Anterior cingulate cortex (tissue), 58 donors: ENCODE measurements at places on chromosomes 13 and 19.
A peak's percentile ranks its signal among the peaks of the same experiment; 100 is the strongest.

DNA sequence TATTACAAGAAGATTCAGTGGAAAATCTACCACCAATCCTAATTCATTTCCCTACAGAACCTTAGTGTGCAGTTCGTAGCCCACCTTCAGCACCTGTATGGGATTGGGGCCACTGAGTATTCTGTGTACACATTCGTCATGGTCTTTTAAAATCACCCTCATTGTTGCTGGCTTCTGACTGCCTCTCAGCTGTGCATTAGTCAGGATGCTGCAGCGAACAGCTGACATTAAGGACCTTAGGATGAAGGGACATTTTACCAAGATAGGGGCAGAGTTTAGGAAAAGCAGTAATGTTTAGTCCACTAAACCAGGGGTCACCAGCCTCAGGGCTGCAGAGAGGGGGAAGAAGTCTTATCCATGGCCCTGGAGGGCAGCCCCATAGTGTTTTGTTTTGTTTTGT is 176.5 kb downstream of the COL4A1 start:
- DNase-seq, result no peak

DNA sequence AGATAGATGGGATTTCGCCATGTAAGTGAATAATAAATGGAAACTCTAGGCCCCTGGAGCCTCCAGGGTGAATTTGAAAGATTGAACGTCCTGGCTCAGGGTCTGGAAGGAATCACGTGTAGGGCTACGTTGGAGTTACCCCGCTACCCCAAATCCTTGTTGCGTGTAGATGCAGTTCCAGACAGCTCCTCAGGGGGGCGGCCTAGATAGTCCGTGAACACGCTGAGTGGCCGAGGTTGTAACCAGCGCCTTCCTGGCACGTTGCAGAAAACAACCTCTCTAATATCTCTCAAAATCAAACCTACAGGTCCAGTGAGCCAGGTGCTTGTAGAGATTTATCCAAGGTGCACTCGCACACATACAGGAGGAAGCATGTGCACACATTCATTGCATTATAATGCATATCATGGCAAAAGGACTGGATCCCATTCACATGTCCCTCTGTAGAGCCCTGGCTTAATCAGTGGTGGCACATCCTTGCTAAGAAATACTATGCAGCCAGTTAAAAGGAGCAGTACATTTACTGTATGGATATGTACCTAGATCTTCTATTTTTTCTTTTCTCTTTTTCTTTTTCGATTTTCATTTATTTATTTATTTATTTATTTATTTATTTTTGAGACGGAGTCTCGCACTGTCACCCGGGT is 2.5 kb upstream of the KEAP1 start:
- DNase-seq, result peak; percentile 29

DNA sequence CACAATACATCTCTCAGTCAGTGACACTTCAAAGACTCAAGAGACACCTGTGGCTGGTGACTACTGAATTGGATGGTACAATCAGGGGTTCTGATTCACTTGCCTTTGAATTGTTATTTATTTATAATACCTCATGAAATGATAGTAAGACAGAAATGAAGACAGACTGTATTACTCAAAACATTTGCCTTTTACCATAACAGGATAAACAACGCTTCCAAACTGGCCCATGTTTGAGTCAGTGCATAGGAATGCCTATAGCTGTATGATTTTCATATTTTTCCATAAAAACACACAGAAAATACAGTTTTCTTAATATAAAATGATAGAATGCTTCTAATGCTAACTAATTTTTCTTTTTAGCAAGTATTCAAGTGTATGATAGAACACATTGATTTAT is 59.5 kb upstream of the FGF14 start:
- no peak for DNase-seq

DNA sequence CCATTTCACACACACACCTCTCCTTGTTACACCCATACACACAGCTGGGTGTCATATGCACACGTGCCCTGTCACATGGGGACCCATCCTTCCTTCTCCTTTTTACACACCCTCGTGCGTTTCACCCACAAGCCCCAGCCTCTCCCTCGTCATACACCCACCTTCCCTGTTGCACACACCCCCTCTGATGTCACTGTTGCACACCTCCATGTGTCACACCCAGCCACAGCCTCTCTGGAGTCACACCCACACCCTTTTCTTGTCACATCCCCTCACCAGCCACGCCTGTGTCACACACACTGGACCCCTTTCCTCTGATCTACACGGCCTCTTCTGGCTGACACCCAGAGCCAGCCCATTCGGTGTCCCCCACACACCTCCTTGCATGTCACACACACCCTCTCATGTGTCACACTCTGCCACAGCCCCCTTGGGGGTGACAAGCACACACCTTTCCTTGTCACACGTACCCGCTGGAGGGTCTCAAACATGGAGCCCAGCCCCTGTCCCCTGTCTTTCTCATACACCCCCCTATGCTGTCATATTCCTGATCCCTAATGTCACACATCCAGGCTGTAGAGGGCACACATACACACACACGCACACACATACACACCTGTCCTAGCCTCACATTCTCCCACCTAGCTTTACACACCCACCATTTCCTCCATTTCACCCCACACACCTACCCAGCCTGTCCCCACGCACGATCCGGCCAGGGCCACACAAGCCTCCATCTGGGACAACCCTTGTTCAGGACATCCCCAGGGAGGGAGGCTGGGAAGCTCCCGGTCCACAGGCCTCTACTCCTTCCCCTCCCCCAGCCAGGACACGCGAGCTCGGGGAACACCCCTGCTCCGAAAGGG is 1.4 kb downstream of the NOVA2 start:
- DNase-seq, result peak; percentile 27

GRCh38 chr19:28829762-28830161 is 383.2 kb downstream of the UQCRFS1 start:
- no peak for DNase-seq

- DNase-seq, result no peak
These were observed 65.0 kb downstream of the DOCK9 start for GRCh38 chr13:98912846-98913245.

- no peak for DNase-seq
These were observed 67.2 kb upstream of the ZNF527 start for GRCh38 chr19:37303591-37304171.

- no peak for DNase-seq
These were observed 16.7 kb downstream of the MYBPC2 start for GRCh38 chr19:50449236-50449899.

DNA sequence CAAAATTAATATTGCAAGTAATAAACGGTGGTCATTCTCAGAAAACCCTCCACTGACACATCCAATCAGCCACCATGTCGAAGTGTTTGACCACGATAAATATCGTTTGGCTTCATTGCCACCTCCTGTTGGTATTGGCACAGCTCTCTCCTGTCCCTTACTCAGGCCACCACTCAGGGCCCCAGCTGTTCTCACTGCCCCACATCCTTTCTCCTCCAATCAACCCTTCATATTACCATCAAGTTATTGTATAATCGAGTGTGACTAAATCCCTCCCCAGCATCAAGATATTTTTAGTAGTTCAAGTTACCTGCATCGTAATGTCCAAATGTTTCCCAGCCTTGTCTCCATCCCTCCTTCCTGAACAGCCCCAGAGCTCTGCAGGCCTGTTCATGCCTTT is 50.4 kb downstream of the SACS start:
- DNase-seq, result no peak

GRCh38 chr13:102394158-102395053 is 7.4 kb downstream of the FGF14 start:
- peak; percentile 80 for DNase-seq

GRCh38 chr13:72166102-72166650 is 299.2 kb upstream of the DACH1 start:
- DNase-seq, result no peak

DNA sequence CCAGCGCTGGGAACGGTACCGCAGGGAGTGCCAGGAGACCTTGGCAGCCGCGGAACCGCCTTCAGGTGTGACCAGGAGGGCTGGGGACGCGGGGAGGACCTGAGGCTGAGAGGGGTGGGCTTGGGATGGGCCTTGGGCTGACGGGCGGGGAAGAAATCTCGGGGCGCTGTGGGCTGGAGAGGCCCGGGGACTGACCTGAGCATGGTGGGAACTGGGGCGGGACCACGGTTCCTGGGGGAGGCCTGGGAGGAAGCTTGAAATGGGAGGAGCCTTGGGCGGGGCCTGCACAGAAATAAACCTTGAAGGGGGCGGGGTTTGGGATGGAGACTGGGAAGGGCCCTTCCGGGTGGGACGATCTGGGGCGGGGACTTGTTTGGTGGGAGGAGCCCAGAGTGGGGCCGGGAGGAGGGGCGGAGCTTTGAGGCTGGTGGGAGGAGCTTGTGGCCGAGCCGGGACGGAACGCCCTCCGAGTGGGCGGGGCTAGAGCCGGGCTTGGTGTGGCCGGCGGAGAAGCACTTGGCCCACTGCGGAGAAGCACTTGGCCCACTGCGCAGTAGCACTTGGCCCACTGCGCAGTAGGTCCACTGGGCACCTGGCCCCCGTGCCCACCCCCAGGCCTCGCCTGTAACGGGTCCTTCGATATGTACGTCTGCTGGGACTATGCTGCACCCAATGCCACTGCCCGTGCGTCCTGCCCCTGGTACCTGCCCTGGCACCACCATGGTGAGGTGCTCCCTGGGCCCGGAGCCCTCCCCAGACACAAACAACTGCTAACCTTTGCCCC is 2.8 kb downstream of the GIPR start:
- DNase-seq, result peak; percentile 4

DNA sequence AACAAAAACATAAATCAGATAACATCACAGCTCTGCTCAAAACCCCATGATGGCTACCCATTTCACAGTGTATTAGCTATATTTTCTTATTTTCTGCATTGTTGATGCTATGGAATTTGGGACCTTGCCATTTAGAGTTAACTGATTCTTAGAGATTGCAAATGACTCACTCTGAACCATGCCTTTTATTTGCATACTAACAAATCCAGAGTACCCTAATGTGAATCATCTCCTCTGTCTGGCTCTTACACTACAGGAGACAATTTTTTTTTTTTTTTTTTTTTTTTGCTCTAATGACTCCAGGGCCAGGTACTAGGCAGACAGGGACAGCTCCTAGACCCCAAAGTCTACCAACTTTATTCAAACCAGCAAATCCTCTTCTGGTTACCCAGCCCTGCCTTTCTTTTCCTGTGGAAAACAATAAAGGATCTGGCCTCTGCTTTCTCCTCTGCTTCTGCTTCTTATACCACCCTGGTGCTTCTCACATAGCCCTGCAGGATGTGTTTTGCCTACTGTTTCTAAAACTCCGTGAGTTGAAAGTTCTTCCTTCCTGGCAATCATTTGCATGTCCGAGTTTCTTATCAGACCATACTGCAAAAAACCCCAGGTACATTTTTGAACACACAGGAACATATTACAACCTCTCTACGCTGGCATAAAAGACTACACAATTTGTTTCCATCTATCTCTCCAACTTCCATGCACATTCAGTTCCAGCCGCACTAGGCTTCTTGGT is 10.6 kb upstream of the ZNF460 start:
- DNase-seq, result no peak

DNA sequence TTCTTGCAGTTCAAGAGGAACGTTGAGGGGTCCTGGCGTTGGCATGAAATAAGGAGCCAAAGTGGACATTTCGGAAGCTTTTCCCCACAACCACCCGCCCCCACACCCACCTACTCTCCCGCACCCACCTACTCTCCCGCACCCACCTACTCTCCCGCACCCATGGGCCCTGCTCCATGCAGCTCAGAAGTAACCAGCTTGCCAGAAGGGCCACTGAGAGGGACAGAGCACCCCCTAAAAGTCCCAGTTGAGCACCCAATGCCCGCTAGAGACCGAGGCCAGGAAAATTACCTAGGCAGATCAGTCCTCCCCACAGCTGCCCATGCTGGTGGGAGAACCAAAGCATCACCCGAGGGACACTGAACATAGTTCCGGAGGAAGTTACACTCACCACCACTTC is 11.8 kb downstream of the VSTM2B start:
- DNase-seq, result no peak

GRCh38 chr19:44943801-44944249 is 1.8 kb downstream of the APOC4 start:
- DNase-seq, result no peak

- no peak for DNase-seq
These were observed 100.5 kb downstream of the DLEU7 start for GRCh38 chr13:50742968-50743367.

DNA sequence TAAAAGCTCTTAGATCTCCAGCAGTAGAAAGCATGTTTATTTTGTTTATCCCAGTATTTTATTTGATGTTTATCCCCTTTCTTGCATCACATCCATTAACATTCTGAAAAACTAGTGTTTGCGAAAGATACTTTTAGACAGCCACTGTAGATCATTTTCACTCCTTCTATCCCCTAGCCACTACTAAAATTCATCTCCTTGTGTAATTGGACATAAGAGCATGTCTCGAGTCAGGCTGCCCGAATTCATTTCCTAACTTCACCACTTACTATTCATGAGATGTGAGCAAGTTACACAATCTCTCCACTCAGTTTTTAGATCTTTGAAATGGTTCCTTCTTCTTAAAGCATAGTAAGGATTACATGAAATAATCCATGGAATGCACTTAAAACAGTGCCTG is 514.0 kb downstream of the KLF5 start:
- no peak for DNase-seq

DNA sequence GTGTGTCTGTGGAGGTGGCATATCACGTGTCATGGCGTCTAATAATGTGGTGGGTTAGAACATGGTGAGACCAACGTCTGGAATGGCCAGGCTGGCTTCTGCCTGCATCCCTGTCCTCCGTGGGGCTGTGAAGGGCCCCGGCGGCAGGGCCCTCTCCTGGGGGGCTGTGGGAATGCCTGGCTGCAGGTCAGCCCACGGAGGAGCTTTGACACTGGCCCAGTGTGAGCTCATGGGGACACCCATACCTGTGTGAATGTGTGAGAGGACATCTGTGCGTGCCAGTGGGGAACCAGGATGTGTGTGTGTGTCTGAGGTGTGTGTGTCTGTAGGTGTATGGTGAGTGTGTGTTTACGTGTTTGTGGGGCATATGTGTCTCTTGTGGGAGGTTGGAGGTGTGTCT is 300.1 kb downstream of the TEX29 start:
- DNase-seq, result no peak

DNA sequence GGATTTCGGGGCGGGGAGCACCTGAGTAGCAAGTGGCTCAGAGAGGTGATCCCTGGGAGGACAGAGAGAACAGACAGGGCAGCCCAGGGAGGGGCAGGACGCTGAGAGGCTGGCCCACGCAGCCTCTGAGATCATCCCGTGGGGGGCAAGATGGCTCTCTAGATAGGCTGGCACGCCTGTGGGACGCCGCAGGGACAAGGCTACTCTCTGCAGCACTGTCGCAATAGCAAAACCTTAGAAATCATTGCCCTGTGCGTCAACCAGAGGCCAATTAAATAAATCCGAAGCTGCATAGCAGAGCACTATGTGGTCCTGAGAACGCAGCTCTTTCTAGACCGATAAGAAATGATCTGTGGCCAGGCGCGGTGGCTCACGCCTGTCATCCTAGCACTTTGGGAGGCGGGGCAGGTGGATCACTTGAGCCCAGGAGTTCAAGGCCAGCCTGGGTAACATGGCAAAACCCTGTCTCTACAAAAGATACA is 5.1 kb downstream of the PEX11G start:
- DNase-seq, result no peak
